ENCODE measurements at places on chromosomes 4 and X. TPM values are rescaled to one million over a fixed set of nuclear protein-coding genes. Genes with fewer than 3 reads are reported as not detected.

DNA sequence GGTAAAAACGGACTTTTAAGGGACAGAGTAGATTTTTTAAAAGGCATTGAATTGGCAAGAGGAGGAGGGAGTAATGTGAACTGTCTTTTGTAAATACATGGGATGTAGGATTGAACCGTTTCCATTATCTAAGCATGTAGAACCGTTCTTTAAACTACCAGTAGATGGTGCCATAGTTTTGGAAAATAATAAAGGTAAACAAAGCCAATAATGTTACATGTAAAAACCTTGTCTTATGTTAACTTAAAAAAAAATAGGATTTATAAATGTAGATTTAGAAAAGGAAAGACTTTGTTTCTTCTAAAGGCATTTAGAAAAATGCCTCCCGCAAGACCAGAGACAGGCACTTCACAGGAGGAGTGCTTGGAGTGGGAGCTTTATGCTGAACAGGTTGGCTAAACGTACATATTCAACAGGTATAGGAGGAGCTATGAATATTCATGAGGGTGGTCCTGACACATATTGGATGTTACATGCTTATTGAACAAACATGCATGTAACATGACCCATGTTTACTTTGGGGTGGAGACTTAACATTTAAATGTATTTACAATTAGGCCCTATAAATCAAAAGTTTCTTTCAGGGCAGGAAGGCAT, 45.5 kb upstream of the FAM241A start:
- H3K27me3 ChIP-seq = peaks cover 20% of the 10 kb centered on the region
- peaks cover 15% of the 10 kb centered on the region for H3K4me1 ChIP-seq
- H3K27ac ChIP-seq = no peak overlapping the region
- H3K36me3 ChIP-seq = no peaks in the 10 kb centered on the region
- H3K4me3 ChIP-seq = no peak overlapping the region

GAGE2A gene
- total RNA-seq = not detected

BEND2 gene
- total RNA-seq = not detected

DNA sequence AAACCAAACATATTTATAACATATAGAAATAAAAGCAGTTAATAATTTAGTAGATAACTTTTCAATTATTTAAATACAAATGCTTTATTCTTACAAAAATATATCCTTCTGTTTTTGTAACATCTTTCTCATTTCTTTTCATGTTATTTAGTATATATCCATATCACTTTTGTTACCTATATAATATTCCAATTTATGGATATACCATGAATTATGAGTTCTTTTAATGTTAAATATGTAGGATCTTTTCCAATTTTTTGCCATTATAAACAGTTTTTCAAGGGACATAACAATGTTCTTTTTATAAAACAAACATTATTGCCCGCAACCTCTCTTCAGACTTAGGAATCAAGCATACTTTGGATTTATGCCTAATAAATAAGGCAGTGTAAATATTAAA, 151.6 kb downstream of the PRDM5 start:
- no peak for DNase-seq
- H3K4me3 ChIP-seq = no peak overlapping the region
- no peaks in the 10 kb centered on the region for H3K4me1 ChIP-seq

TLR2 gene
- total RNA-seq = 0.89 TPM

PABPC5 gene
- total RNA-seq = not detected

GRCh38 chr4:25972984-25973745, 59.1 kb downstream of the SMIM20 start:
- H3K27ac ChIP-seq = no peak overlapping the region
- no peaks in the 10 kb centered on the region for H3K36me3 ChIP-seq
- DNase-seq = no peak
- no peak overlapping the region for H3K4me3 ChIP-seq
- peaks cover 3% of the 10 kb centered on the region for H3K27me3 ChIP-seq

DNA sequence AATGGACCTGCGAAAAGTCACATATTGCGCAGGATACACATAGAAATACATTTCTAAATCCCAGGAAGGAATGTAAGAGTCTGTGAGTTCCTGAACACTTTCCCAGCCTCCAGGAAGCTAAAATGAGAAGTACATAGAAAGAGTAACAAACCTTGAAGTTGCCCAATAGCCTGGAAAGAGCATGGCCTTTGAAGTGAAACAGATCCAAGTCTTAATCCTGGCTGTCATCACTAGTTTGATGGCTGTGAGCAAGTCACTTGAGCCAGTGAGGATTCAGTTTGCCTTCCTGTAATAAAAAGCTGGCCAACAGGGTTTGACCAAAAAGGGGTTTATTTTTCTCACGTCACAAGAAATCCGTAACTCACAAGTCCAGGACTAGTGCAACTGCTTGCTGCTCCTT, 69.8 kb downstream of the ARHGEF38 start:
- DNase-seq = no peak
- H3K27me3 ChIP-seq = peaks cover 2% of the 10 kb centered on the region
- H3K4me3 ChIP-seq = no peak overlapping the region
- no peaks in the 10 kb centered on the region for H3K36me3 ChIP-seq
- no peak overlapping the region for H3K27ac ChIP-seq
- peaks cover 2% of the 10 kb centered on the region for H3K4me1 ChIP-seq

DNA sequence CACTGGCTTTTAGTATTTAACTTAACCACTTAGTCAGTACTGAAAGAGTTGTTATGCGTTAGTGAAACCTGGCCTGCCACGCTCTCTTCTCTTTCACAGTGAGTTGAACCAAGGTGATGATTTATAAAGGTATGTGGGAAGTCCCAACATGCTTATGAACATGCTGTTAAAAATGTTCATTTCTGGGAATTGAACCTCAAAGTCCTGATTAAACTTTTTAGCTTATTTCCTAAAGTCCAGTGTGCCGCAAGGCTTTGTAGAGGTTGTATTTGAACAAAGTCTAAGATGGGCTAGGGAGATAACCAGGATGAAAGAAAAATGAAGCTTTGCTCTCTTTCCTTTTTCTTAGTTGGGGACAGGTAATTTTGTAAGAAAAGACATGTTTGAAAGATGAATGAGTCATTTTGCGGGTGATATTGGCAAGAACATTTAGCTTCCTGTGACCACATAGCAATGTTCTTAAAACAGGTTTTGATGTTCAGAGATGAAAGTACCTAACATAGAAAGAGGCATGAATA, 270.3 kb downstream of the DTHD1 start:
- no peak for DNase-seq
- H3K27me3 ChIP-seq = no peaks in the 10 kb centered on the region
- no peak overlapping the region for H3K4me3 ChIP-seq
- H3K4me1 ChIP-seq = peaks cover 3% of the 10 kb centered on the region

DNA sequence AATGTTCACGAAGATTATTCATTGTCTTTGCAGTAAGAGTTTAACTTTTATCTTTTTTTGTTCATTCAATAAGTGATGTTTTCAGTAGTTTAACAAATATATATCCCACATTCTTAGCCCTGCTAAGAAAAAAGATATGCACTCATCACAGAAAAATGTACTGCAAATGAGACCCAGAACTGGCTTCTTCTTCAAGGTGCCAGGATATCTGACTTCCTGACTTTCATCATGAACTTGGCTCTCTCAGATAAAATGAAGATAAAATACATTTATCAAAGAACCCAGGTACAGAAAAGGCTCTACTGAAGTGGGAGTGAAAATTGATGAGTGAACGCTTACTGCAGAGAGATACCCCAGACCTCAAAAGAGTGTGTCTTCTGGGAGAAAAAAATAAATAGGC, 177.8 kb upstream of the DKK2 start:
- no peaks in the 10 kb centered on the region for H3K27me3 ChIP-seq
- H3K36me3 ChIP-seq = no peaks in the 10 kb centered on the region
- no peak for DNase-seq
- H3K4me1 ChIP-seq = no peaks in the 10 kb centered on the region
- no peak overlapping the region for H3K4me3 ChIP-seq
- H3K27ac ChIP-seq = no peak overlapping the region

DNA sequence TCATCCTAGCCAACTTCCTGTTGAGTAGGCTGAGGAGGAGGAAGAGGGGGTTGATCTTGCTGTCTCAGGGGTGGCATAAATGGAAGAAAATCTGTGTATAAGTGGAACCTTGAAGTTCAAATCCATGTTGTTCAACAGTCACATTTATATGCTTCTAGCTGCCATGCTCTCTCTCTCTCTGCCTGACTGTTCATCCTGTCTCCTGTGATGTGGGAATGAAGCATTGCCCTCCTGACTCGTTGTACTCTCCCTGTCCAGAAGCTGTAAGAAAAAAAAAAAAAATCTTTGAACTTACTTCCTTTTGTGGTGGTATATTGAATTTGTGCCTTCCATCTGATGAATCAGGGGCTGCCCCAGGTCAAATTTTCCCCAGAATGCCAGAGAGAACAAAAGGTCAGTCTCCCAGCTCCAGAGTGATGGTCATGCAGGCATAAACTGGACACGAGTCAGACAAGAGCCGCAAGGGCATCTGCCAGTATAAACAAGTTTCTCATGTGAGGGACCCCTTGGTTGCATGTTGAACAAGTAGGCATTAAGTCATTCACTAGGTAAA, 257.0 kb downstream of the IDS start:
- no peak overlapping the region for H3K27ac ChIP-seq
- no peak overlapping the region for H3K4me3 ChIP-seq
- no peaks in the 10 kb centered on the region for H3K27me3 ChIP-seq
- no peaks in the 10 kb centered on the region for H3K4me1 ChIP-seq

RAB39B gene
- total RNA-seq = 9.4 TPM

CT45A5 gene
- not detected for total RNA-seq

- no peak for DNase-seq
- no peak overlapping the region for H3K27ac ChIP-seq
- H3K36me3 ChIP-seq = no peaks in the 10 kb centered on the region
- no peak overlapping the region for H3K4me3 ChIP-seq
- H3K4me1 ChIP-seq = peaks cover 7% of the 10 kb centered on the region
Measured at GRCh38 chr4:5959211-5959982, 58.8 kb downstream of the C4orf50 start.

GRCh38 chr4:148273501-148273986, 168.7 kb downstream of the NR3C2 start:
- no peaks in the 10 kb centered on the region for H3K4me1 ChIP-seq
- no peak for DNase-seq
- H3K4me3 ChIP-seq = no peak overlapping the region
- no peaks in the 10 kb centered on the region for H3K27me3 ChIP-seq
- H3K36me3 ChIP-seq = no peaks in the 10 kb centered on the region

- DNase-seq = peak; percentile 22
- no peaks in the 10 kb centered on the region for H3K36me3 ChIP-seq
- H3K4me3 ChIP-seq = no peak overlapping the region
- H3K27me3 ChIP-seq = peaks cover 24% of the 10 kb centered on the region
- H3K27ac ChIP-seq = no peak overlapping the region
Measured at GRCh38 chr4:147157860-147158701, 212.4 kb upstream of the TTC29 start.

GRCh38 chr4:124097447-124097846, 615.1 kb downstream of the ANKRD50 start:
- H3K4me3 ChIP-seq = no peak overlapping the region
- peaks cover 2% of the 10 kb centered on the region for H3K27me3 ChIP-seq
- no peaks in the 10 kb centered on the region for H3K4me1 ChIP-seq

DNA sequence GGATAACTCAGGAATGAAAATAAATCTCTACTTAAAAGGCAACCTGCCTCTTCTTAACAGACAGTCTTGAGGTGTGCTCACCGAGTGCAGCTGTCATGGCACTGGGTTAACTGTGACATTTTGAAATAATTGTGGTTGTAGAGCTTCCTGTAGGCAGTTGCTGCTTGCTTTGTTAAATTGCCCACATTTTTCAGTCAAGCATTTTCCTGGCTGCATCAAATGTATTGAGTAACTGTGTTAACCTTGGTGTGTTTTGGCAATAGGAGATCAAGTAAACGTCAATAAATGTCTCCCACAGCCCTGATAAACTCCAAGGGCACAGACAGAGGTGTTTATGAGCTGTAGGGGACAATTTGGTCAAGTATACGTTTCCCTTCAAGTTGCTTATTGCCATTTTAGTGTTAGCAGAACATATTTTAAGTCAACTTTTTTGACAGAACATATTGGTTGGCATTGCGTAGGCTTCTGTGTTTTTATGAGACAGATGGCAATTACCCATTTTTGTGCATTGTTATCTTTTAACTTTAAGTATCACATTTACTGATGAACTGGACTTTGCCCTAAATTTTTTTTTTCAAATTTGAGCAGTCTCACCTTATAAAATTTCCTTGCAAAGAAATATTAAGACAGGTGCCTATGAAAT, 527.4 kb downstream of the C4orf33 start:
- DNase-seq = no peak
- H3K27ac ChIP-seq = no peak overlapping the region
- no peaks in the 10 kb centered on the region for H3K27me3 ChIP-seq
- no peak overlapping the region for H3K4me3 ChIP-seq
- H3K4me1 ChIP-seq = no peaks in the 10 kb centered on the region

DNA sequence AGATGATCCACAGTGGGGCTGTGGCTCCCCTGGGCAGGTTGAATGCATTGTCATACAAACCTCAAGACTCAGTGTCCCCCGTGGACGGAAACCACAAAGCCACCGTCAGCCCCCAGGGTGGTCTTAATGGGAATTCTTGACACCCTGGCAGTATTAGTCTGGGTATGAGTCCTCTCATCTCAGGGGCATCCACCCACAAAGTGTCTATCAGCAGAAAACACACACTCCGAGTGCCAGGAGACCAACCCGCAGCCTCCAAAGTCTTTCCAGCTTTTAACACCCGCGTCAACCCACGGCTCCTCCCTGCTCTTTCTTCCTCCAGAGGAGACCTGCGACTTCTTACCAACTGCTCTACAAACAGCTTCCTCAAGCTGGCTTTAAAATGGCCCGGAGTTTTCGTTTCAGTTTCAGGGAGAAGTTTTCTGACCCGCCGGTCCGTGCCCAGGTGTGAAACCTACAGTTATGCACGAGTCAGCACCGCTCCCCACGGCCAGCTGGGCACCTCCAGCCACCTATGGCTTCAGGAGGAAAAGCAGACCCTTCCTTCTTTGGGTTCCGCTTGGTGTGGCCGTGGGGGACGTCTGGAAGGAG, 14.4 kb upstream of the ASMTL start:
- H3K36me3 ChIP-seq = peaks cover 35% of the 10 kb centered on the region
- H3K4me3 ChIP-seq = peak overlapping the region; percentile 74
- peaks cover 70% of the 10 kb centered on the region for H3K4me1 ChIP-seq
- DNase-seq = peak; percentile 60

IL13RA1 gene
- total RNA-seq = 0.62 TPM

NOCT gene
- 4.7 TPM for total RNA-seq

Measured in activated naive CD8-positive, alpha-beta T cell treated with anti-CD3 and anti-CD28 coated beads, Interleukin-2, amount 10 ng/mL, durations not matched to agents 7 days and 5 days (primary cell).